ENCODE measurements at places on chromosomes 7 and 10.
A peak's percentile ranks its signal among the peaks of the same experiment; 100 is the strongest.

DNA sequence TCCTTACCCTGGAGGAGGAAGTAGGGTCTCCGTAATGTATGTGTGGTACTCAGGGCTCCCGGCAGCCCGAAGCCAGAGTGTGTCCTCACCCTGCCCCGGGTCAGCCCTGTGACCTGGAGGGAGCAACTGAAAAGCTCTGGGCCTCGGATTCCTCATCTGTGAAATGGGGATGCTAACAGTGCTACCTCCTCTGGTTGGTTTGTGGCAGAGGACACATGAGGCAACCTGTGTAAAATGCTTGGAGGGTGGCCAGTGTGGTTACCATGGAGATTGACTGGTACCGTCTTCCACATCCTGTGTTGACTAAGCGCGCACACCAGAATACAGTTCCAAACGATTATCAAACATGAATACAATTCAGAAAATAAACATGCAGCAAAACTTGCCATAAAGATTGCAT, 163.8 kb upstream of the KLF6 start:
- DNase-seq, result peak; percentile 69

- no peak for DNase-seq
Observed at GRCh38 chr10:117458571-117458970, 83.3 kb upstream of the PDZD8 start.

GRCh38 chr7:48337012-48337621, 165.9 kb downstream of the ABCA13 start:
- peak; percentile 5 for DNase-seq

DNA sequence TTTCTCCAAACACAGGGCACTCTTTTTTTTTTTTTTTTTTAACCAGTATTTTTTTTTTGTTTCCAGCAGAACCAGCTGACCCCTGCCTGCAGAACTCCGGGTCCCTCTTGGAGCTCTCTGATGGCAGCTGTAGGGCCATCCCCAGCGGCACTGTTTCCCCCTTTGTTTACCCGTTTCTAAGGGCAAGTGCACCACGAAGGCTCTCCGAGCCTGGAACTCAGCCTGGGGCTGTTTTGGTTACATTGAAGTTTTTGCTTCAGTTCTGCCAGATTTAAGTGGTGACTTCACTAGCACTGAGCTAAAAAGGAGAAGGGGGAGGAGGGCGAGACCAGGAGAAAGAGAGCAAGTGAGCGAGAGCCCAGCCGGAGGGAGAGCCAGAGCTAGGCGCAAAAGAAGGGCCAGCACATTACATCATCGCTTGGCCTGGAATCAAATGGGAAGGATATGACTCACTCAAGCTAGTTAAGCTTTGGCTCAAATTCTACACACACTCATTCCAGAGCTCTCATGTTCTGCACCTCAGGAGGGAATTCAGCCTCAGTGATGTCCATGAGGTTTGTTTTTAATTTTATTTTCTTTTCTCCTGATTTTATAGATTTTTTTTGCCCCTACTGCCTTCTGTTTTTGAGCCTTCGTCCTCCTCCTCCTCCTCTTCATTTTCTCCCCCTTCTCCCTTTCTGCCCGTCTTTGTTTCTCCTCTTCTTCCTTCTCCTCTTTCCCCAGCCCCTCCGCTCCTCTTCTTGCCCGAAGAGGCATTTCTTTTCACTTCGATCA, 272.3 kb downstream of the TRIL start:
- DNase-seq, result peak; percentile 99

DNA sequence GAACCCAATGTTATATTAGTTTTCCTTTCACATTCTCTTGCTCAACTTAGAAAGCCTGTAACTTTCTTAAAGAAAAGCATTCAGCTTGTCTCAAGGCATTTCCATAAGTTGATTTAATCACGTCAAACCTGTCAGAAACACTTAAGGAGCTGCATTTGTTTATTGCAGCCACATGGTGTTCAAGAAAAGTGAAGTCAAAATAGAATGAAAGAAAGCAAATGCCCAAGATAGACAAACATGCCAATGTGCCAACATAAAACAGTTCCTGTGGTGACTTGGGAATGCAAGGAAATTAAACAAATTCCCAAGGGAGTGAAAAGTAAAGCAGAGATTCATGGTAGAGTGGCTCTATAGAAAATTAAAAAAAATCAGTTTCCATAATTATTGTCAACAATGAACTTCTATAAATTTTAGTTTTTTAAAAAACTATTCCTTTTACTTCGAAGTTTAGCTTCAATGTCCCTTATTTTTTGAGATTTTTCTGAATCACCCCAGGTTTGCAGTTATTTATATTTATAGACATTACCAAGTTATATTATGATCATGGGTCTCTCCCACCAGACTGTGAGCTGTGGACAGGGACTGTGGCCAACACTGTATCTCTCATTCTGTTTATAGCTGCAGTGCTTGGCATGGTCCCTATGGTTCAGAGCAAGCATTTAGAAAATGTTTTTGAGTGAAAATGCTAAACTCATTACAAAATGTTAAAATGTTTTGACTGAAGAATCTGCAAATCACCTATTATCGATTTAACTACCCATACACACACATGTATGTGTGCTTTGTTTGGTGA, 887.4 kb downstream of the REEP3 start:
- no peak for DNase-seq

DNA sequence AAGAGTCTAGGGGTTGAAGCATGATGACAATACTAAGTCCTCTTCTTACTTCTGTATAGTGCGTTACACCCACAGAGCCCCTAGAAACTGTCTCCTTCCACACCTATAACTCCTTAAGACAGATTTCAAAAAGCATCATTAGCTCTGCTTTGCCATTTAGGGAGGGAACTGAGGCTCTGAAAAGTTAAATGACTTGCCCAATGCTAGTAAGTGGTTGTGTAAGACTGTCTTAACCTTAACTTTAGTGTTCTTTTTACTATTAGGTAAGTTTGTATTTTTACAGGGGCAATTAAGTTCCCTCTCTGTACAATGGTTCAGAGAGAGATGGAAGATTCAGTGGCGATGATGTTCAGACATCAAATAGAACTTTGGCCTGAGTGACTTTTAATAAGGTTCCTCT, 72.7 kb upstream of the ASAH2 start:
- no peak for DNase-seq

GRCh38 chr7:133019590-133019989, 62.3 kb downstream of the CHCHD3 start:
- DNase-seq, result no peak

DNA sequence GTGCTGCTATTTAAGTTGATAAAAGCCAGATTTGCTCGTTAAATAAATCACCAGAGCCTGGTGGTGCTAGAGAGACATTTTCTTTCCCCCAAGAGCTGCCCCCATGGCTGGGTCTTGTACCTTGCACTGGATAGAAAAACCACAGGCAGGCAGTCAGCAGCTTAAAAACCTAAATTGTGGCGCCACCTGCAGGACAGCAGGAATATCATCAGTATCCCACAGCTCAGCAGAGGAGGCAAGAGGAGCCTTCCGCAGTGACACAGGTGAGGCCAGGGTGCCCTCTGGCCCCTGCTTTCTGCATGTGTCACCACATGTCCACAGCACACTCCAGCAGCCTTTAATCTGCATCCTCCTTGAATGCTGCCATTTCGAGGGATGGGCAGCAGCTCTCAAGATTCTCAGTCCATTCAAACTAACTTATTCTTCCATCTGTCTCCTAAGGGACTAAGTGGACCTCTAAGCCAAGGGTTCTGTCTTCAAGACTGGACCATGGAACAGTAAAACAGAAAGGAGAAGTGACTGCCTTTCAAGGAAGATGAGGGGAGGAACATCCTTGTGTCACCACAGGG, 4.5 kb upstream of the PLXNA4 start:
- DNase-seq, result peak; percentile 78

DNA sequence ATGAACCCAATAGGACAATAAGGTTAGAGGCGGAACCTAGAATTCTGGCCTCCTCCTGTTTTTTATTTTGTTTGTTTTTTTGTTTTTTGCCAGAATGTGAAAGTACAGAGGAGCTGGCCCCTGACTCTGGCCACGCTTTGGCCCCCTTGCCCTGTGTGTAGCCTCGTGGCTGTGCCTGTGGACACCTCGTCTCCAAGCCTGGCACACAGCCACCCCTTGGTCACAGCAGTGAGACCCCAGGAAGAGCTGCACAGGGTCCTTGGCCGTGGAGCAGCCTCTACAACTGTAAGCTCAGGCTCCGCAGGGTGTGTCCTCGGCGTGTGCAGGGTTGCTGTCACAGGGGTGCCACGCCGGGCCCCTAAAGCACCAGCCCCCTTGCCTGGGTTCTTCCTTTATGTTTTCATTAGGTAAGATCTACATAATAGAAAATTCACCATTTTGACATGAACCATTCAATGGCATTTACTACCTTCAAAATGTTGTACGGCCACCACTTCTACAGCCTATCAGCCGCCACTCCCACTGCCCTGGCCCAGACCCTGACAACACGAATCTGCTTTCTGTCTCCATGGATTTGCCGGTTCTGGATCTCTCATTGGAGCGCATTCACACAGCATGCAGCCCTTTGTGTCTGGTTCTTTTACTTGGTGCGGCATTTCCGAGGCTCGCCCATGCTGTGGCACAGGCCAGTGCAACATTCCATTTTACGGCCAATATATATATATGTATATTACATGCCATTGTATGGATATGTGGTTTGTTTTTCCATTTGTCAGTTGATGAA, 51.0 kb downstream of the AMZ1 start:
- no peak for DNase-seq

GRCh38 chr7:98831641-98832221, 38.1 kb downstream of the TMEM130 start:
- DNase-seq, result peak; percentile 17

- no peak for DNase-seq
Observed at GRCh38 chr10:478471-479245, 210.8 kb downstream of the DIP2C start.

- DNase-seq, result peak; percentile 24
Observed at GRCh38 chr7:132569884-132570614, 6.2 kb downstream of the PLXNA4 start.

GRCh38 chr10:107767185-107767584, 602.7 kb upstream of the SORCS1 start:
- DNase-seq, result no peak

DNA sequence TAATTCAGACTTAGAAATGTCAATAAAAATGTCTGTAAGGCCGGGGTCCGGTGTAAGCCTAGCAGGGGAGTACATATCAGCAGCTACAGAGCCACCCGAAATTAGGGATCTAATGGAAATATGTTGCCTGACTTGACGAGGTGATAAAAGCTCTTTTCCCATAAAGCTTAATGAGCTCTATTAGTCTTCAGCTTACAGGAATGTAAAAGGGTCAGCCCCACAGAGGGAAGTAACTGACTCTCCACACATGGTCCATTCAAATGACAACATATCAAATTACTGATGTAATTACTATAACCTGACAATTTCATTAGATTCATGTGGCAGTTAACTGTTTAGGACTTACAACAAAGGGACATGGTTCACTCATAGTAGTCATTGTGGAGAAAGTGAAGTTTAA, 62.3 kb downstream of the ATE1 start:
- no peak for DNase-seq

All from fibroblast of skin of right biceps (primary cell).